NCI-H748 treated with DMSO at 0.1 percent for 48 hours (cell line): ENCODE measurements at places on chromosomes 16 and 17.
A peak's percentile ranks its signal among the peaks of the same experiment; 100 is the strongest.

GRCh38 chr17:17096438-17097178 lies 54.4 kb downstream of the MPRIP start:
- DNase-seq = no peak

DNA sequence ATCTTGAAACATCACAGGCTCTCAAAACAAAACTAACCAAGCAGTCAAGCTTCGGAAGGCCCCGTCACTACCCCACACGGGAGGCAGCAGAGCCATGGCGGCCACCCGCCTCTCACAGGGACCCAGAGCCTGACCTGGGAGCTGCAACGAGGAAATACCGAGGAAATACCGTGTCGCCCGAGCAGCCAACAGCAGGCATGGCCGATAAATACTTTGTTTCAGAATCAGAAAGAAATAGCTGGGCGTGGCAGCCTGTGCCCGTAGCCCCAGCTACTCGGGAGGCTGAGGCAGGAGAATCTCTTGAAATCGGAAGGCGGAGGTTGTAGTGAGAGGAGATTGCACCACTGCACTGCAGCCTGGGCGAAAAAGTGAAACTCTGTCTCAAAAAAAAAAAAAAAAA lies 6.9 kb downstream of the LMF1 start:
- DNase-seq = no peak

GRCh38 chr16:7714775-7715174 lies 382.1 kb downstream of the RBFOX1 start:
- no peak for DNase-seq

- no peak for DNase-seq
Observed at GRCh38 chr17:40443988-40444899, 994 bp downstream of the IGFBP4 start.

DNA sequence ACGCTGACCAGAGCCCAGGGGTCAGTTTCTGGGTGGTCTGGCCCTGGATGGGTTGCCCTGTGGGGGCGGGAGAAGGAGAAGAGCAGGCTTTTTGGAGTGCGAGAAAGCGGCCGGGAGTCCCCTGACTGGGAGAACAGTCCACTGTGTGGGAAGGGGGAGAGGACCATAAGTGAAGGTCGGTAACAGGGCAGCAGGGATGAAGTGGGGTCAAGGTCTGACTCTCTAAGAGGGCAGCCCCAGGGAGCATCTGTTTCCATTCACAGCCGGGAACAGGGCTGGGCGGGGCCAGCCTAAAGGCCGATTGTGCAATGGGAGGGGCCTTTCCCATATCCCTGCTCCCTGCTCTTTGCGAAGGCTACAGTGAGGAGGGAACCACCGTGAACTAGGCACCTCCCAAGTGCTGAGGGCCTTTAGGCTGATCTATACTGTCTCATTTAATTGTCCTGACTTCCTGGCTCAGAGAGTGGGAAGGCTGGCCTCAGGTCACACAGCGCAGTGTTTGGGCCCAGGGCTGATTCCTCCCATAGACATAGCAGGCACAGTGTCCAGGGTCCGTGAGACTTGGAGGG lies 10.4 kb upstream of the WFDC1 start:
- no peak for DNase-seq

DNA sequence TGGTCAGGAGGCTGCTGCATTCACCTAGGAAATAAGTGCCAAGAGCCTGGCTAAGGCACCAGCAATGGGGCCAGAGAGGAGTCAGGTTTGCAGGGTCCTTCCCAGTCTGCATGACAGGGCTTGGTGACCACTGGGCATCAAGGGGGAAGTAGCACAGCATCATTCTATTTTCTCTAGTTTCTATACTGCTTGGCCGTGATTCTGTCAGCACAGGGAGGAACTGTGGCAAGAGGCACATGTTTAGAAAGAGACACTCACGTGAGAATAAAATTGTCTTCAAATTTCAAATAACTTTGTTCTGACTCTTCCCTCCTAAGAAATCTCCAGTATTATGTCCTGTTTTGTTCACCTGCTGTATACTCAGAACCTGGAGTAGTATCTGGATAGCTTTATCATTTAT lies 37.8 kb downstream of the ERN1 start:
- no peak for DNase-seq

GRCh38 chr17:62751060-62751691 lies 56.9 kb downstream of the MARCHF10 start:
- DNase-seq = no peak

GRCh38 chr16:56262148-56262547 lies 70.9 kb downstream of the GNAO1 start:
- DNase-seq = no peak

GRCh38 chr17:58666858-58667267 lies 25.0 kb downstream of the TEX14 start:
- DNase-seq = no peak

GRCh38 chr17:40315678-40316570 lies 6.9 kb downstream of the RARA start:
- DNase-seq = no peak

- DNase-seq = no peak
Observed at GRCh38 chr17:17412326-17412725, 64.5 kb upstream of the MED9 start.

GRCh38 chr17:49214676-49215360 lies 4.3 kb downstream of the ABI3 start:
- no peak for DNase-seq

DNA sequence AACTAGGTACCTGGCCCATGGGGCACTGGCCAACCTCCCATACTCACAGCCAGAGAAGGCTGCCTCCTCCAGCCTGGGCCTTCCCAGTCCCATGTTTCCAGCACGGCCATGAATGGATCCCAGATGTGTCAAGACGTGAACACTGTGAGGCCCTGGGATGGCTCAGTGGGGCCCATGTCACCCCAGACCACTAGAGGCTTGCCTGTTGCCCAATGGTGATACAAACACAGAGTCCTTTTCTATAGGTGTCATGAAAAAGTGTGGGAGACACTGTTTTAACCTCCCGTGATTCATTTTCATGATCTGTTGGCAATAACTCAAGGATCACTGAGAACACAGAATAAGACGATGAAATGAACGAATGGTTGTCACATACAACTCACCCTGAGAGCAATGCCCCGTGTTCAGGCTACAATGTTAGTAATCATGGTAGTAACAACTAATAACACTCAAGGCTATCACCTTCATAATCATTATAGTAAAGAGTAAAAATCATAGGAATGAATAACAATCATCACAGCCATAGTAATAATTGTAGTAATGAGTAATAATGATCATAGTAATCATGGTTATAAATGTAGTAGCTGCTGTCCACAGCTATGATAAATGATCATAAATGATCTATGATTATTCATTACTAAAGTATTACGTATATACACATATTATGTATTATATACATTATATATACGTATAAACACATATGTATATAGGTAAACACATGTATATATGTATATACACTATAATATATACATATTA lies 64.0 kb downstream of the DYNLRB2 start:
- DNase-seq = no peak

GRCh38 chr17:19378416-19379360 lies at the start of gene MAPK7:
MAPK7 (plus strand) TSS chr17:19378498; CDS start chr17:19378901, 403 bp downstream.
- no peak for DNase-seq

- DNase-seq = no peak
Observed at GRCh38 chr17:1197379-1197778, 17.6 kb upstream of the ABR start.

GRCh38 chr16:65524997-65525396 lies 403.1 kb upstream of the CDH11 start:
- DNase-seq = no peak

DNA sequence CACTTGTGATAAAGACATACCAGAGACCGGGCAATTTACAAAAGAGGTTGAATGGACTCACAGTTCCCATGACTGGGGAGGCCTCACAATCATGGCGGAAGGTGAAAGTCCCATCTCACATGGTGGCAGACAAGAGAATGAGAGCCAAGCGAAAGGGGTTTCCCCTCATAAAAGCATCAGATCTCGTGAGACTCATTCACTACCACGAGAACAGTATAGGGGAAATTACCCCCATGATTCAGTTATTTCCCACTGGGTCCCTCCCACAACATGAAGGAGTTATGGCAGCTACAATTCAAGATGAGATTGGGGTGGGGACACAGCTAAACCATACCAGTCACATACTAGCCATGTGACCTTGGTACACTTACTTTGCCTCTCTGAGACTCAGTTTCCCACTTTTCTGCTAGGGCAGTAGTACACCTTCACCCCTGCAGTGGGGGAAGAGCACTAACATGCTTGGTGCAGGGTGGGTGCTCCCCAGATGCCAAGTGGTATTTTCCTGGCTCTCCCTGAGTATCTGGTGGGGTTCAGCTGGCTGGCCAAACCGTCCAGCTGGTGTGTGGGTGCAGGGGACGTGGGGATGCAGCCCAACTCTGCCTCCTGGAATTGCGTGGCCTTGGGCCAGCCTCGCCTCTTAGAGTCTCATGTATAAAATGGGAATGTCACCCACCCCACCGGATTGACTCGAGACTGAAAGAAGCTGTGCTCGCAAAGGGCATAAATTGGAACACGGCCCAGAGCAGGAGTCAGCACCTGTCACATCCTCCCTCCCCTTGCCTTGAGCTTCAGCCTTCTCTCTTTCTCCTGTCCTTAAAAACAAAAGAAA lies 364.1 kb downstream of the CPPED1 start:
- no peak for DNase-seq

DNA sequence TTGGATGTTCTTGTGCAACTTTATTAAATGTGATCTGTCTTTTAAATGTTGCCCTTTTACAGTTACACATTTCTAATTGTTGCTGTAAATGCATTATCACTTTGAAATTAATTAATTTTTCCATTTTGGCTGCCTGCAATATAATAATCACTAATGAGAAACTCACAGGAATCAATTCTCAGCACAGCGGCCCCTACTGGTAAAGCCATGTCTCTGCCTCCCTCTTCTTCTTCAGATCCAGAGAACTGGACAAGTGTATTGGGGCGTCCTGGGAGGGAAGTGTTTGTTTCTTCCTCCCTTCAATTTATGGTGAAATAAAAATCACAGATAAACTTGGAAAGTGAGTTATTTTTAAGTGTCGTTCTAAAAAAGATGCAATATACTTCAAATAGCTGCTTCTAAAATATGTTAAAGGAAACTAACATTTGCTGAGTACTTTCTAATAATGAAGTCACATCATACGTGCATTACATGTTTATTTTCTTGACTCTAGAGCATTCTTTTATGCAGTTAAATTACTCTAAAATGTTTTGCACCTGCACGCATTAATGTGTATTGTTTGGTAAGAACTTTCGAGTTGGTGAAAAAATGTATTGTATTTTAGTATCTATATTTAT lies 338.0 kb downstream of the WWOX start:
- no peak for DNase-seq

GRCh38 chr17:29567554-29568330 lies 759 bp upstream of the TP53I13 start:
- peak; percentile 81 for DNase-seq

GRCh38 chr17:81651692-81652091 lies 4.7 kb downstream of the PDE6G start:
- no peak for DNase-seq

DNA sequence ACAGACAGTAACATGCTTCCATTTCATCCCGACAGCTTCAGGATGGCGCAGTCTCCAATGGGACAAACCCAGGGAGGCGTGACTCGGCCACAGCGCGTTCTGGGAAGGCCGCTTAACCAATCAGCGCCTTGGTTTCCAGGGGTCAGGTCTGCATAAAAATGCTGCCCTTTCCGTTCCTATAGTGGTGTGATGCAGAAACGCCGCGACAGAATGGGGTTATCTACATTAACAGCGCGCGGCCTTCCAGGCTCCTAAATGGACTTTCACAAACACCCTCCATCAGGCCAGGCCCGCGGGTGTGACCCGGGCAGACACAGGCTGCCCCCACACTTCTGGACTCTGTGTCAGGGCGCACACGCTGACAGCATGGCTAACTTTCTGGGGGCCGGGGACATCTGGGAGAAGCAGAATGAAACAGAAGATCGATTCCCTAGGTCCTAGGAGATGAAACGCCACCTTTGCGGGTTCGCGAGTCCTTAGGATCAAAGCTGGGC lies 792 bp downstream of the TMEM231 start:
- peak; percentile 48 for DNase-seq

GRCh38 chr17:17823433-17824118 lies 13.2 kb downstream of the SREBF1 start:
- peak; percentile 78 for DNase-seq

GRCh38 chr17:17742133-17742621 lies 60.9 kb downstream of the RAI1 start:
- no peak for DNase-seq

- no peak for DNase-seq
Observed at GRCh38 chr16:60200161-60200560, 1466.0 kb upstream of the GOT2 start.

GRCh38 chr16:75578212-75578611 lies 12.0 kb downstream of the GABARAPL2 start:
- DNase-seq = no peak

DNA sequence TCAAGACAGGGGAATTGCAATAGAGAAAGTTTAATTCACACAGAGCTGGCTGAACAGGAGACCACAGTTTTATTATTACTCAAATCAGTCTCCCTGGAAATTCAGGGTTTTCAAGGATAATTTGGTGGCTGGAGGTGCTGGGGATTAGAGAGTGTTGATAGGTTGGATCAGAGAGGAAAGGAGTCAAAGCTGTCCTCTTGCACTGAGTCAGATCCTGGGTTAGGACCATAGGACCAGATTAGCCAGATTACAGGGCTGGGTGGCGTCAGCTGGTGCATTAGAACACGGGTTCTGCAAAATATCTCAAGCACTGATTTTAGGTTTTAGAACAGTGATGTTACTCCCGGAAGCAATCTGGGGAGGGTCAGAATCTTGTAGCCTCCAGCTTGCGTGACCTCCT lies 1.8 kb upstream of the NSMCE1 start:
- no peak for DNase-seq

- DNase-seq = no peak
Observed at GRCh38 chr16:23501291-23501690, 9.0 kb downstream of the GGA2 start.

- DNase-seq = no peak
Observed at GRCh38 chr16:72219282-72219681, 47.3 kb upstream of the PMFBP1 start.

- no peak for DNase-seq
Observed at GRCh38 chr16:24309258-24310142, 53.4 kb downstream of the CACNG3 start.

DNA sequence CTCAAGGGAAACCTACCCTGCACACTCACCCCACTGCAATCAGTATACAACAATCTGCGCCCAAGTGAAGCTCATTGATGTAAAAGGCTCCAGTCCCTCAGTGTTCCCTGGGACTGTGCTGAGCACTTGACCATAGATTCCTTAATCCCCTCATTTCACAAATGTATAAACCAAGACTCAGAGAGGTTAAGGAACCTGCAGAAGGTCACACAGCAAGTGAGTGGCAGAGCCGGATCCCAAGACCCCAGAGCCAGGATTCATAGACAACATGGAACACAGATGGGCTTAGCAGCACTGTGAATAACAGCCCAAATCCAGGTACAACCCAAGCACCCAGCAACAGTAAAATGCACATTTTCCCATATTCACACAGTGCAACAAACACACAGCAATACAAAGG lies 225.7 kb downstream of the C16orf78 start:
- DNase-seq = no peak

DNA sequence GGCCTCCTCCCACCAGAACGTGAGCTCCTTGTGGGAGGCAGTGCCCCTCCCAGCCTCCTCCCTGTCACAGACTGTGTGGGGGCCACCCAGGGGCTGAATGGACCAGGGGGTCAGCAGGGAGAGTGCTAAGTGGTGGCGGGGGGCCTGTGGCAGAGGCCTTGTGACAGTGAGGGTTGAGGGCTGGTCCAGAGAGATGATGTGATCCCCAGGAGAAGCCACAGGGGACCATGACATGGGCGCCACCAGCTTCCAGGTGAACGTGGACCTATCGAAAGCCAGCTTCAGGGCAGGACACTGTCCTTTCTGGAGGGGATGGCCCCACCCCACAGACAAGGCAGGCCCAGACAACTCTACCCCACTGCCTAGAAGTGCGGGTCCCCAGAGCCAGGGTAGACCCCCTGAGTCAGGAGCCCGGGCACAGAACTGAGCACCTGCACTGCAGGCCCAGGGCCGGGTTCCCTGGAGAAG lies 3.1 kb downstream of the SPSB3 start:
- no peak for DNase-seq
